ENCODE measurements at places on chromosomes 3 and 15. TPM values are rescaled to one million over a fixed set of nuclear protein-coding genes. Genes with fewer than 3 reads are reported as not detected.

CAPN3 gene
- total RNA-seq = 31.7 TPM

GOLGB1 gene
- 70.6 TPM for total RNA-seq

ERICH6 gene
- not detected for total RNA-seq

SIDT1 gene
- 2.7 TPM for total RNA-seq

RAB6B gene
- 1.4 TPM for total RNA-seq

ETV5 gene
- 14.0 TPM for total RNA-seq

UROC1 gene
- total RNA-seq = not detected

GRCh38 chr15:90930861-90931574 is 1.3 kb downstream of the HDDC3 start:
- DNase-seq = no peak

DNA sequence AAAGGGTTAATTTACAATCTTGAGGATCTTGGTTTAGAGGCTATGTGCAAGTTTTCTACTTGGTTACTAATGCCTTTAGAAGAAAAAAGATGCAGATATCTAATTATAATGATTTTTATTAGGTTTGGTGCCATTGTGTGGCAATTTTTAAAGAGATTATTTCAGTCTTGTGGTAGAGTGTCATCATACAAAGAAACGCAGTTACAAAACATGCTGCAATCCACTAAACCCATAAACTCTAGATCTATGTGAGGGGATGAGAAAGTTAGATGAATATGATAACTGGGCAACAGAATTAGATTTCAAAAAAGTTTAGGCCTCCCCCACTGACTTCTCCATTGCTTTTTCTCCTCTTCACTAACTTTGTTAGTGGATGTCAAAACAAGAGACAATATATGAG is 106.0 kb downstream of the ARPP21 start:
- no peak for DNase-seq

DNA sequence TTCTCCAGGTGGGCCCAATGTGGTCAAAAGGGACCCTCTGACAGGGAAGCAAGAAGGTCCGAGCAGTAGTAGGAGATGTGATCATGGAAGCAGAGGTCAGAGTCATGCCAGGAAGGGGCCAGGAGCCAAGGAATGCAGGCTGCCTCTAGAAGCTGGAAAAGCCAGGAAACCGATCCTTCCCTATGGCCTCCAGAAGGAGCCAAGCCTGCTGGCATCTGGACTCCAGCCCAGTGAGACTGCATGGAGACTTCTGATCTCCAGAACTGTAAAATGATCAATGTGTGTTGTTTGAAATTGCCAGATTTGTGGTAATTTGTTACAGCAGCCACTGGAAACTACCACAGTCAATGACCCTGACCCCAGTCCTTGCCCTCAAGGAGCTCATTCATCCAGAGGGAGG is 56.8 kb upstream of the SPATA12 start:
- DNase-seq = no peak

GRCh38 chr15:90211440-90212143 is 10.5 kb downstream of the SEMA4B start:
- DNase-seq = no peak

DNA sequence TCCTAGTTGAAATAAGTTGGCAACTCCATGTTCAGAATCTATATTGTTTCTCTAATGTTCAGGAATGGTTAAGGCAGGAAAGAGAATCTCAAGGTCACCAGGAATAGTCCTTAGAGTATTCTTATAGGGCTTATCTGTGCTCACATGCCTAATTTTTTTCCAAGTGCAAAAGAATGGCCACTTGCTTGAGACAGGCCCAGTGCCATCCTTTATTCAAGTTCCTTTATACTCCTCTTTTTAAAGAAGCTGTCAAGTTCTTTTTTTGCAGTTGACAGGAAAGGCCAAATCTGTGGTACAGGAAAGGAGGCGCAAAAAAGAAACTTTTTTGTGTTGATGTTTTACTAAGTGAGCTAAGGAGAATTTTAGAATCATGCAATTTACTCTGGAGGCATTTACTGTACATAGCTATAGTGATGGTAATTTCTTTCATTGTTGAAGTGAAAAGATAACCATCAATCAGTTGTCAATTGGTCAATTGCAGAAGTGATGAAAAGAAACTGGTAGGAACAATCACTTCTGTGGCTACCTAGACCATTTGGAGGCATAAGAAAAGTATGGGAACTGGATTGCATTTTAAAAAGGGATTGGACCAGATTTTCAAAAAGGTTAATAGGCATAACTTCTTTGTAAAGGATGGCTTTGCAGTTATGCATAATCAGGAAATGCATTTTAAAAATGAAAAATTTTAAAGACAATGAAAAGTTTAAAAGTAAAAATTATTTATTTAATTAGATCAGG is 102.5 kb upstream of the SOX2 start:
- no peak for DNase-seq

- DNase-seq = no peak
Measured at GRCh38 chr3:55330355-55330754, 156.8 kb downstream of the WNT5A start.

DNA sequence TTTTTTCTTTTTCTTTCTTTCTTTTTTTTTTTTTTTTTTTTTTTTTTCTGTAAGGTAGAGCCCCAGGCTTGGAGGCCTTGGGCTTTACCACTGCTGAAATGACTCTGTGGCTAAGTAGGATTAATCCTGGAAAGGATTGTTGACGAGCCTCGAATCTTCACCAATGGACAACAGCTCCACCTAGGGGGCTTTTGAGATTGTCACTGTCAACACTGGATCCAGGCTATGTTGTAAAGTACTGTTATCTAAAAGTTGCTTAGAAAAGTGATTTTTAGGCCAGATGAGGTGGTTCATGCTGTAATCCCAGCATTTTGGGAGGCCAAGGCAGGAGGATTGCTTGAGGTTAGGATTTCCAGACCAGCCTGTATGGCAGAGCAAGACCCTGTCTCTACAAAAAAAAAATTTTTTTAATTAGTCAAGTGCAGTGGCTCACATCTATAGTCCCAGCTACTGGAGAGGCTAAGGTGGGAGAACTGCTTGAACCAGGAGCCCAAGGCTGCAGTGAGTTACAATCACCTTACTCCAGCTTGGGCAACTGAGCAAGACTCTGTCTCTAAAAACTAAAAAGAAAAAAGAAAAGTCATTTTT is 41.6 kb downstream of the KLHL18 start:
- peak; percentile 30 for DNase-seq

DNA sequence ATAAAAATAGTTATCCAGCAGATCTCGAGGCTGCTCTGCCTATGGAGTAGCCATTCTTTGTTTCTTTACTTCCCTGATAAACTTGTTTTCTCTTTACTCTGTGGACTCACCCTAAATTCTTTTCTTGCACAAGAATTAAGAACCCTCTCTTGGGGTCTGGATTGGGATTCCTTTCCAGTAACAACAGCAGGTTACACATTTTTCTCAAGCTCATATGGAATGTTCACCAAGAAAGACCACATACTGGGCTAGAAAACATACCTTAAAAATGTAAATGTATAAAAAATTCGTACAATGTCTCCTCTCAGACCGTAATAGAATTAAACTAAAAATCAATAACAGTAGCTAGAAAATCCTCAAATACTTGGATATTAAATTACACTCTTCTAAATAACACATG is 299.2 kb downstream of the CNTN3 start:
- DNase-seq = no peak

DNA sequence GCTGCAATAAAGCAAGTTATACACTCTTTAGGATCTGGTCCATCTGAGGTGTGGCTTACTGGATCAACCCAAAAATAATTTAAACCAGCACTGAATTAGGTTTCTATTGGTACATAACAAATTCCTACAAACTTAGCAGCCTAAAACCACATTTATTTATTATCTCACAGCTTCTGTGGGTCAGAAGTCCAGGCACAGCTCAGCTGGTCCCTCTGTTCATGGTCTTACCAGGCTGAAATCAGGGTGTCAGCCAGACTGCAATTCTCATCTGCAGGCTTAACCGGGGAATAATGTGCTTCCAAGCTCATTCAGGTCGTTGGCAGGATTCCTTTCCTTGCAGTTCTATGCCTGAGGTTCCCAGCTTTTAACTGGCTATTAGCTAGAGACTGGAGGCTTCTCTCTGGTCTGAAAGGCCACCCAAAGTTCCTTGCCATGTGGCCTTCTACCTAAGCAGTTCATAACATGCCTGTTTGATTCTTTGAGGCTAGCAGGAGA is 477.4 kb upstream of the WNT5A start:
- DNase-seq = no peak

DNA sequence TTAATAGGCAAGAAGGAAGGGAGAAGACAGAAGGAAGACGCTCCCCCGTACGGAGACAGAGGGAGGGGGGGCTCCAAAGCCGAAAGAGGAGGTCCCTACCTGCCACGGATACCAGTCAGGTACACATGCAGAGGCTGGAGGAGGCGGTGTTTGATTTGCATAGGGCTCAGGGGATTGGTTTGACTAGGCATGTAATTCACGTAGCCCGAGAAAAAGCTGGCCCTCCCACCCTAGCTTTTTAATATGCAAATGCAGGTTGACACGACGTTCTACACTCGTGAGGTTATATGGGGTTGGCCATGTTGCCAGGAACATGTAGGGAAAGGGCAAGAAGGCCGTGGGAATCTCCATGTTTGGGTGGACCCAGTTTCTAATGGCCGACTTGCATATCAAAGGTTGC is 29.8 kb downstream of the ZNF592 start:
- DNase-seq = no peak
